ENCODE measurements at places on chromosomes 1 and 21. TPM values are rescaled to one million over a fixed set of nuclear protein-coding genes. Genes with fewer than 3 reads are reported as not detected.

Gene RHEX
- not detected for total RNA-seq

Gene FCRLB
- total RNA-seq: 1.4 TPM

Gene TINAGL1
- 4.5 TPM for total RNA-seq

Gene BCAN
- total RNA-seq: 106 TPM

Gene DAB1
- 71.6 TPM for total RNA-seq
